IPS DF 19.7 (cell line): ENCODE measurements at places on chromosomes 7 and 10.
A peak's percentile ranks its signal among the peaks of the same experiment; 100 is the strongest.

DNA sequence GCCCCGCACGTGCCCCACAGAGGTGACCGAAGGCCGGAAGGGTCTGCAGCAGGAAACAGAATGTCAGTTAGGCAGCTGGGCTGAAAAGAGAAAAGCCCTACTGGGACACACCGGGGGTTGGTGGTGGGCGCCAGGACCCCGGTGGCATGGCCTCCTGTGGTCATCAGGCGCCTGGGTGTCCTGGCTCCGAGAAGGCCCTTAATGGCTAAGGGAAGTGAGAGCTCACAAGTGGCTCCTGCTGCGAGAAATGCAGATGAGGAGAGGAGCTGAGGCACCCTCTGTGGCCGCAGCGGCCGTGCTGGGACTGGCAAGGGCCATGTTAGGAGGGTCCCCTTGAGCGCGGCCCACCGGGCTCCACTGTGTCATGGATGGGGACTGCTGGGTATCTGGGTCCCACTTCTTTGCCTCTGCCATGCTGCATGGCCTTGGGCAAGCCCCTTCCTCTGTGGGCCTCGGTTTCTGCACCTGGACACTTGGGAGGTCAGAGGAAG lies 79.2 kb upstream of the GNA12 start:
- no peak for DNase-seq

DNA sequence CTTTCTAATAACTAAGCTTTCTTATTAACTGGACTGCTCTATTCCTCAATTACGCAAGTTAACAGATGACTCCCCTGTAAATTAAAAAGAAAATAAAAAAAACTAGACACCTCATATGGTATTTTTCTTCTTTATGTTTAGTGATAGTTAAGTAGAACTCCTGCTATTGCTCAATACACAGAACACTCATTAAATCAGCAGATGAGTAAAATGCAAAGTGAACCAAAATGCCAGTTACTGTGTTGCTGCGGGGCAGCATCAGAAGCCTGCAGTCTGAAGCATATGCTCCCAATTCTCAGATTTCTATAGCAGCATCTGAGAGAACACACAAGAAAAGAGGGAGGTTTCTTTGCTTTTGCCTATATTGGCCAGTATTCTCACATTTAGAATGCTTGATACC lies 28.4 kb downstream of the CDK6 start:
- no peak for DNase-seq

GRCh38 chr10:129905553-129905952 lies 58.5 kb downstream of the EBF3 start:
- DNase-seq = no peak

- DNase-seq = no peak
Observed at GRCh38 chr7:34128762-34129161, 223.4 kb downstream of the BMPER start.

DNA sequence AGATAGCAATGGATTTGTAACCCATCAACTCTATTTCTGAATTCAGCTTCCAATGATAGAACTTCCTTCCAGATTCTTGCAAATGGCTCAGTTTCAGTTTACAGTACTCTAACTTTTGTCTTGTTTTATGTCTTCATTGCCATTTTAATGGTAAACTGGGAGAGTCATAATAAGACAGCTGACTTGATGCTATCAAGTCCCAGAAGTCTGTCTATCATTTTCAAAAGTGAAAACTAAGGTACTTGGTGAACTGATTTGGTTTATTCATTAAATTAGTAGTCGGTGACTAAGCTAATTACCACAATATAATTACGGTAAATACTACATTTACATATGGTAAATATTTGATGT lies 25.0 kb downstream of the RTKN2 start:
- DNase-seq = no peak

DNA sequence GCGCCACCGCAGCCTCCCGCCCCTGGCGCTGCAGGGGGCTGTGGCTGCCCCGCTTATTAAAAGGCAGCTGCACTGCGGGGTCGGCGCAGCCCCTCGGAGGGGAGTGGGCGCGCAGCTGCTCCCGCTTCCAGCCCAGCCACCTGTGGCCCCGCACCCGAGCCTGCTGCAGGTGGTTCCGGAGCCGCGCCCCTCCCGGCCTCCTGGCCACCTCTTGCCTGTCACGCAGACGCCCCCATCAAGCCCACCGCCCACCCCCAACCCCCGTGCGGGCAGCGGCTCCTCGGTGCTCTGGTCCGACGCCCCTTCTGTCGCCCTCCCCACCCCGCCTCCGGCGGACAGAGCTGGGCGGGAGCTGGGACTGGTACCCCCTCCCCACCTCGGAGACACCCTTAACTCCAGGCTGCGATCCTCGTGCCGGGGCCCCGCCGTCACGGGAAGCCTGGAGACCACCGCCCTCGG lies 549 bp downstream of the CALY start:
- DNase-seq = no peak

- DNase-seq = no peak
Observed at GRCh38 chr10:113644185-113645120, 19.4 kb downstream of the NRAP start.

DNA sequence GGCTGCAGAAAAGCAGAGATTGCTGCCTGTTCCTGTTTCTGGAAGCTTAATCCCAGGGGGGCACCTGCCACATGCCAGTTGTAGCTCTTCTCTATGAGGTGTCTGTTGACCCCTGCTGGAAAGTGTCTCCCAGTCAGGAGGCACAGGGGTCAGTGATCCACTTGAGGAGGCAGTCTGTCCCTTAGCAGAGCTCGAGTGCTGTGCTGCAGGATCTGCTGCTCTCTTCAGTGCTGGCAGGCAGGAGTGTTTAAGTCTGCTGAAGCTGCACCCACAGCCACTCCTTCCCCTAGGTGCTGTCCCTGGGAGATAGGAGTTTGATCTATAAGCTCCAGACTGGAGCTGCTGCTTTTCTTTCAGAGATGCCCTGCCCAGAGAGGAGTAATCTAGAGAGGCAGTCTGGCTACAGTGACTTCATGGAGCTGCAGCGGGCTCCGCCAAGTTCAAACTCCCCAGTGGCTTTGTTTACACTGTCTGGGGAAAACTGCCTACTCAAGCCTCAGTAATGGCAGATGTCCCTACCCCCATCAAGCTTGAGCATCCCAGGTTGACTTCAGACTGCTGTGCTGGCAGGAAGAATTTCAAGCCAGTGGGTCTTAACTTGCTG lies 57.6 kb upstream of the CROT start:
- DNase-seq = no peak

DNA sequence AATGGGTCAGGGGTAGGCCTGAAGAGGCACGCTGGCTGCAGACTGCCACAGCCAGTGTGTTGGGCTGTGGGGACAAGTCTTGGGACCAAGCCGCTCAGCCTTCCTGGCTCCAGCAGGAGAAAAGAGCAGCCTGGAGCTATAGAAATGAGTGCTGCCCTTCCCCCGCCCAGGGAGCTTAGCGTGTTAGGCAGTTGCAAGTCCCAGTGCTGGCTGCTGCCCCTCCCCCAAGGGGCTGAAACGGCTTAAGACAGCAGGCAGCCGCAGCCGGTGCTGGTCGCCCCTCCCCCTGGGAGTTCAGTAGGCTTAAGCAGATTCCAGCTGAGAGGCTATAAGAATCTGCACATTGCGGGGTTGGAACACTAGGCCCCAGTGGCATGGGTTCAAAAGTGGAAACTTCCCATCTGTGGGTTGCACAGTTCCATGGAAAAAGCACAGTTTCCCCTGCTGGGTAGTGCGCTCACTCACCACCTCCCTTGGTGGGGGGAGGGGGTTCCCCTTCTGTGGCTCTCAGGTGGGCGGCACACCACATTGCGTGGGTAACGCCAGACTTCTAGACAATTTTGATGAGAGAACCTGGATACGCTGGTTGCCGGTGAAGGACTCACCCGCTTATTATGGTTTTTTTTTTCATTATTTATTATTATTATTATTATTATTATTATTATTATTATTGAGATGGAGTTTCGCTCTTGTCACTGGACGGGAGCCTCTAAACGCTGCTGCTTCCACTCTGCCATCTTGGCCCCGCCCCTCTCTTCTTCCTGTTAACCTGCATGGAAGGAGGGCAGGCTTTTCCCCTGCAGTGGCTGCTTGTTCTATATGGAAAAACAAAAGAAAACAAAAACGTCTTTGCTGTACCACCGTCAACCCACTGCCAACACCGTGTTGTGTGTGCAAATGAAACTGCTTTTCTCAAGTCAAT lies 151.1 kb downstream of the CXCL12 start:
- peak; percentile 69 for DNase-seq

DNA sequence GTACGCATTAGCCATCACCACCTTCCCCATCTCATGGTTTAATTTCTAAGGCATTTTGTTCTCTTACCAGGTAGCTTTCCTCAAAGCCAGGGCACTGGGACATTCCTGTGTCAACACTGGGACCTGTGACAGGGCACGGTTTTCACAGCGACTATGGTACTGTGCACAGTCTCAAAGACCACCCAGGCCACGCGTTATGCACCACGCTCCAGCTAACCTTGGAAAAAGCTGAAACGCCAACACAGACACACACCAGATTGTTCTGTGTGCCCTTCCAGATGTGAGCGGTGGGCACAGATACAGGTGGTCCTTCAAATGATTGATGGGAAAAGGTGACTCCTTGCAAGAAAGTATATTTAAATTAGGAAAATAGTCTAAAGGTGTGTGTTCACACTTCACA lies 337.3 kb downstream of the WDR37 start:
- DNase-seq = no peak

DNA sequence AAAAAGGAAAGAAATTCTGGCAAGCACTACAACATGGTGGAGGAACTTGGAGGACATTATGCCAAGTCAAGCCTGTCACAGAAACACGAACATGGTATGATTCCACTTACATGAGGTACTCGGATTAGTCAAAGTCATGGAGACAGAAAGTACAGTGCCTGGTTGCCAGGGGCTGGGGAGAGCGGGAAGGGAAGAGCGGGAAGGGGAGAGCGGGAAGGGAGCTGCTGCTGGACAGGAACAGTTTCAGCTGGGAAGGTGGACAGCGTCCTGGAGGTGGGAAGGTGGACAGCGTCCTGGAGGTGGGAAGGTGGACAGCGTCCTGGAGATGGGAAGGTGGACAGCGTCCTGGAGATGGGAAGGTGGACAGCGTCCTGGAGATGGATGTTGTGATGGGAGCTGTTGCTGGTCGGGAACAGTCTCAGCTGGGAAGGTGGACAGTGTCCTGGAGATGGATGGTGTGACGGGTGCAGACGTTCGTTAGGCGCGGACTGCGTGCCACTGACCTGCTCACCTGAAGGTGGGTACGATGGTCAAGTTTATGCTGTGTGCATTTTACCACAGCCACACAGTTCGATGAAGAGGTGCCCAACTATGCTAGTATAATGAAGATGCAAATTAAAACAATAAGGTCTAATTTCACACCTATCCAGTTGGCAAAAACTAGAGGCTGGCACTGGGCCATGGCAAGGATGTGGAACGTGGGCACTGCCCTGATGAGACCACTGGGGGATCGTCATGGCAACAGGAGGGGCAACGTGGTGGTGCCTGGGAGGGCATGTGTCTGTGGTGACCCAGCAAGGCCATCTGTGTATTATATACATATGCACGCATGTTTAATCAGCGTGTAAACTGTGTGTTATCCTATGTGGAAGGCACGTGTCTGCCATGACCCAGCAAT lies 103.8 kb downstream of the NKX6-2 start:
- no peak for DNase-seq

DNA sequence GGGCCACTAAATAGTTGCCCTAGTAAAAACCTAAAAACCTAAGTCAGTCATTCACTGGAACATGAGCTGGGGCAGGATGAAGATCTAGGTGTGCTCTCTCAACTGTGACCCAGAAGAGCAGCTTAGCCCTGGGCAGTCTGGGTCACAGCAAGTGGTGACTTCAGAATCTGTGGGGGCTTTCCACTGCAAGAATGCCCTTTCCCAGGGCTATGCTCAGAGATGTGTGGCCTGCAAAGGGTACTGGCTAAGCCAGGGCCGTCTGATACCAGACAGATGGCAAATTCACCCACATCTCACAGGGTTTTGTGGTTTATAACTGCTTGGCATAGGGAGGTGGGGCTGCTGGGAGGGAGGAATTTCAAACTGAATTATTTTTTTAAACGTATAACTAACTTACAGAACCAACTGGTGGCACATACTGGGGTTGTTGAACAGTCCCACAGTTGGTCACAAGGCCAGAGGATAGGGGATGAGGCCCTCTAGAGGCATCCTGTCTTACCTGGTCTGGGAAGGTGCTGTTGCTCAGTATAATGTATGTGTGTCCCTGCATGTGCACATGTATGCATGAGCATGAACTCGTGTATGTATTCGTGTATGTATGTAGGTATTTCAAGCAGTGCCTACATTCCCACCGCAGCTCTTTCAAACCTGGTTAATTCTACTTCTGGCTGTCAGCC lies 63.2 kb downstream of the PRPF18 start:
- no peak for DNase-seq

- DNase-seq = no peak
Observed at GRCh38 chr10:10612151-10612550, 405.5 kb upstream of the CELF2 start.

GRCh38 chr7:25771491-25771890 lies 380.5 kb upstream of the NFE2L3 start:
- no peak for DNase-seq

- DNase-seq = no peak
Observed at GRCh38 chr7:19203686-19204085, 58.5 kb upstream of the FERD3L start.

DNA sequence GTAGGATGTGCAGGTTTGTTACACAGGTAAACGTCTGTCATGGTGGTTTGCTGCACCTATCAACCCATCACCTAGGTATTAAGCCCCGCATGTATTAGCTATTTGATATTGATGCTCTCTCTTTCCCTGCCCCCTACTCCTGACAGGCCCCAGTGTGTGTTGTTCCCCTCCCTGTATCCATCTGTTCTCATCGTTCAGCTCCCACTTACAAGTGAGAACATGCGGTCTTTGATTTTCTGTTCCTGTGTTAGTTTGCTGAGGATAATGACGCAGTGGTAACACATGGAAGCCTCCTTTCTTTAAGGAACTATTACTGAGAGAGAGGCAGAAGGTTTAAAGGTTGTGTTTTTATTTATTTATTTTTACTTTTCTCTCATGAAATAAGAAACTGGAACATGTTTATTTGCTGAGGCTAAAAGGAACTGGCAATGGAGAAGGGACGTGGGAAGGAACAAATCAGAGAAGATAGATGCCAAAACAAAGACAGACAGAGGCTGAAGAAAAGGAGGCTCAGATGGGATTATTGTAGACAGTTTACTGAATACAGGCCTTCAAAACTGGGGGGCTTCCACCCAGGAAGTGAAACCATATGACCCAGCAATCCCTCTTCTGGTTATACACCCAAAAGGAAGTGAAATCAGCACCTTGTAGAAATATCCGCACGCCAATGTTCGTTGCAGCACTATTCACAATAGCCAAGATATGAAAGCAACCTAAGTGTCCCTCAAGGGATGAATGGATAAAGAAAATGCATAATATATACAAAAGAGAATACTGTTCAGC lies 556.3 kb downstream of the GRM8 start:
- no peak for DNase-seq

DNA sequence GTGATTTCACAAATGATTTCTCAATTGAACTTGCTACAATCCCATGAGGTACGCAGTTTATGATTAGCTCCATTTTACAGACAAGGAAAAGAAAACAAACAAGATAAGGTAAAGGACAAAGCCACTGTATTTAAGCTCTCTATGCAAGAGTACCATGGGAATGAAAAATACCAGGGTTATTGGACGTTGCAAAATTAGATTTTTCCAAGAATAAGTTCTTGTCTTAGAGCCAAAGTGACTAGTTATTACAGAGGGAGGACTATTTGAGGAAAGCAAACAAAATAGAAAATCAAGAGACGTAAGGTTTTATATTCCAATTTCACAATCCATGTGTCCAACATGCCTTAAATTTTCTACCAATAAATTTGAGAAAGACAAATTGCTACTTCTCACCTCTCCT lies 97.9 kb upstream of the PTN start:
- no peak for DNase-seq
